Stimulated activated CD8-positive, alpha-beta memory T cell treated with anti-CD3 and anti-CD28 coated beads, Interleukin-15, amount 100 ng/mL, for 48 hours (primary cell): ENCODE measurements at places on chromosomes 6 and 20.

DNA sequence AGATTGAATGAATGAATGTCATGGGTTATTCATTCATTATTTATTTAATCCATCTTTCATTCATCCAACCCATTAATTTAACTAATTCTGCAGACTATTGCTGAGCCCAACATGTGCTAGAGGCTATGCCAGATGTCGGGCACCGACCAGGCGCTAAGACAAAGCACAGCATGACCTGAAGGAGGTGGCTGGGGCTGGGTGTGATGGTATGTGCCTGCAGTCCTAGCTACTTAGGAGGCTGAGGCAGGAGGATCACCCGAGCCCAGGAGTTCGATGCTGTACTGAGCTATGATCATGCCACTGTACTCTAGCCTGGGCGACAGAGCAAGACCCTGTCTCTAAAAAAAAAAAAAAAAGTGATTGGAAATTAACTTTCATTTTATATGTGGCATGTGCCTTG, 5.7 kb upstream of the SLC22A7 start:
- DNase-seq: no peak

- no peak for DNase-seq
Observed at GRCh38 chr6:4844108-4844507, 67.9 kb downstream of the CDYL start.

DNA sequence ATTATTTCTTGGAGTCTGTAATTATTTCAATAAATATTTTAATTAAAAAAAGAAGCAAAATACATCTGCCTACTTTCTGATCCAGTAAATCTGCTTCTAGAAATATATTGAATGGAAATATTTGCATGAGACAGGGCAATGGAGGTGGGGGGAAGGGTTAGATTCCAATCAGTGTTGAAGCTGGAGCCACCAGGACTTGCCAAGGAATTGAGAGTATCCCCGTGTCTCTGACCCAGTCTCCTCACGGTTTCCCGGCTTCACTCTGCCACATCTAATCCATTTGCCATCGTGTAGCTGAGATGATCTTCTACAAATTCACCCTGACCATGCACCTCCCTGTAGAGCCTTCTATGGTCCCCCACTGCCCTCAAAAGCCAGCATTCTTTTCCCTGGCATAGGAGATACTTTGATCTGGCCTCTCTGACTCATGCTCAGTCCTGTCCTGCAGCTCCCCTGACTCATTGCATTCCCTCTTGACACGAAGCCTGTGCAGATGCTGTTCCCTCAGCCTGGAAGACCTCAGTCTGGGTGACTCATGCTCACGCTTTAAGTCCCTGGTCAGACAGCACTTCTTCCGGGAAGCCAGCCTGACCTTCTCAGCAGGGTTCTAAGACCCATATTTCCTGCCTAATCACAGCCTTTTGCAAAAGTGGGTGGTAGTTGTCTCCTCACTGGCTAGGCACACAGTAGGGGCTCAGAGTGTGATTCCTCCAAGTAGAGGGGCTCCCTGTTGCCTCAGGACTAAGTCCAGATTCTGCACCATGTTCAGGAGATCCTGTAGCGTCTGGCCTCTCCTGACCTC, 23.0 kb upstream of the FKBP1A start:
- DNase-seq: no peak

DNA sequence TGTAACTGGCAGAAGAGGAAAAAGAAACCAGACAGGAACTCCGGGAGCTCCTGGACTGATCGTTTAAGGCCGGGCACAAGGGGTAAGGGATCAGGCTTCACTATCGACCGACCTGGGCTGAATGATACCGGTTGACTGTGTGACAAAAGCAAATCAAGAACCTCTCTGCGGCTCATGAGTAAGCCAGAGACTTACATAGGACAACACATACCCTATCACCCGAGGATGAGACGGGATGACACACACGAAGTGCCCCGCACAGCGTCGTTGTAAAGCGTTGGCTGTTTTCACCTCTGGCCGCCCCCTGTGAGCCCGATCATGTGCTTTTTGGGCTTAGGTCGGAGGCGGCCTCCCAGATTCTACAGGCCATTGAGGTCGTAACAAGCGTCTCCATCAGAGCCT, 695 bp upstream of the TGIF2 start:
- DNase-seq: peak; percentile 74

DNA sequence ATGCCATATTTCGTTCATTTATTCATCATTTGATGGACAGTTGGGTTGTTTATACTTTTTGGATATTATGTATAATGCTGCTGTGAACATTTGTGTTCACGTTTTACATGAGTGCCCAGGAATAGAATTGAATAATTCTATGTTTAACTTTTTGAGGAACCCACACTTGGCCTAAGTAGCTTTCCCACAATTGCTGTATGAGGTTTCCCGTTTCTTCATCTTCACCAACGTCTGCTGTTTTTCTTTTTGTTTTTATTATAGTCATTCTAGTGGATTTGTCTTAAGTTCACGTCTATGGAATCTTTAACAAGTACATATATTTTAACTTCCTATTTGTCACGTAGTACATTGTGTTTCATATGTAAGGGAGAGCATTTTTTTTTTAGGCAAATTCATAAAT, 110.3 kb downstream of the JARID2 start:
- DNase-seq: no peak

- DNase-seq: no peak
Observed at GRCh38 chr20:63320041-63320511, 27.1 kb downstream of the COL20A1 start.

DNA sequence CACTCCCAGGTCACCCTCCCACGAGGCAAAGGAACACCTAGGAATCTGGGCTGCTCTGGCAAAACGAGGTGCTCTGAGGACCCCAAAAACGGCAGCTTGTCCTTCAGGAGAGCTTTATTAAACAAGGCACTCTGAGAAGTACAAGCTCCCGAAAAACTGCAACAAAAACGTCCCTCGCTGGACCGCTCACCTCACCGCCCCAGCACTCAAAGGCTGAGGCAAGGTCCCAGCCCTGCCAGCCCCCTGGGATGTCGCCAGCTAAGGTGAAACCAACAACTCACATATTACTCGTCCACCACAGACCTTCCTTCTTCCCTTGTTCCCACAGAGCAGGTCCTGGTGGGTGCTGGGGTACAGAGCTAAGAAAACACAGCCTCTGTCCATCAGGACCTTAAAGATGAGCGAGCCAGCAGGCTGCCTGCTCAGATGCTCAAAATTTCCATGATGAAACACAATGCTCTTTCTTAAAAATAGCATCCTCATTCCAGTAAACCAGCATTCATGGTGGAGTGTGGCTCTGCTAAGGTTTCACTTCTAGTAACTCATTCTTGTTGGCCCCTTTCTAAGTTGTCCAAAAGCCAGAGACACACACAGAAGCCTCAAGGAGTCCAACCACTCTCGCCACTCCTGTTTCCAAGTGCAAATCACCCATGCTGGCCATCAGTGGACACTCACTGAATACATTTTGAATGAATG, 35.9 kb downstream of the ATP9A start:
- DNase-seq: no peak

DNA sequence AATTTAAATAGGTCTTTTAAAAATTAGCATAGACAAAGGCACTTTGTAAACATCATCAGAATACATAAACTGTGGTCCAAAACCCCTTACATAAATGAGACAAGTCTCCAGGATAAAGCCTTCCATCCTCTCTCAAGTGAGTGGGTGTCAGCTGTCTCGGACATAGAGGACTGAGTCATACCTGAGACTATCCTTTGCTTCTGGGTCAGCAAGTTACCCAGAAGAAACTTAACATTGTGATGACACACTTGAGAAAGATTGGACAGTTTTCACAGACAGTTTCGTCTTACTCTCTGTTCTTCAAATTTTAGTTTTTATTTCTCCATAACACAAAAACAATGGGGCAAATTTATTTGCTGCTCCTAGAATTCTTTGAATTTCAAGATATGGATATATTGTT, 838.0 kb downstream of the DHX35 start:
- no peak for DNase-seq
